Spinal cord (tissue), 10 donors: ENCODE measurements at places on chromosomes 7 and 10.

DNA sequence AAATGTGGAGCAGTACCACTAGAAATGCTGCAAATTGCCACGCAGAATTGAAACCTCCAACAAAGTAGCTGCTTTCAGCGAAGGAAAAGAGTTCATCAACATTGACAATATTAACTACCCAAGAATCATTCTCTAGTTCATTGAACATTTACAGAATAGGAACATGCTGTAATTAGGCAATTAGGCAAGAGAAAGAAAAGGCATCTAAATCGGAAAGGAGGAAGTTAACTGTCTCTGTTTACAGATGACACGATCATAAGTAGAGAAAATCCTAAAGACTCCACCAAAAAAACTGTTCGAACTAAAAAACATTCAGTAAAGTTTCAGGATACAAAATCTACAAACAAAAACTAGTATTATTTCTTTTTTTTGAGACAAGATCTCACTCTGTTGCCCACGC is 8.9 kb upstream of the PKD1L1 start:
- DNase-seq, result no peak

DNA sequence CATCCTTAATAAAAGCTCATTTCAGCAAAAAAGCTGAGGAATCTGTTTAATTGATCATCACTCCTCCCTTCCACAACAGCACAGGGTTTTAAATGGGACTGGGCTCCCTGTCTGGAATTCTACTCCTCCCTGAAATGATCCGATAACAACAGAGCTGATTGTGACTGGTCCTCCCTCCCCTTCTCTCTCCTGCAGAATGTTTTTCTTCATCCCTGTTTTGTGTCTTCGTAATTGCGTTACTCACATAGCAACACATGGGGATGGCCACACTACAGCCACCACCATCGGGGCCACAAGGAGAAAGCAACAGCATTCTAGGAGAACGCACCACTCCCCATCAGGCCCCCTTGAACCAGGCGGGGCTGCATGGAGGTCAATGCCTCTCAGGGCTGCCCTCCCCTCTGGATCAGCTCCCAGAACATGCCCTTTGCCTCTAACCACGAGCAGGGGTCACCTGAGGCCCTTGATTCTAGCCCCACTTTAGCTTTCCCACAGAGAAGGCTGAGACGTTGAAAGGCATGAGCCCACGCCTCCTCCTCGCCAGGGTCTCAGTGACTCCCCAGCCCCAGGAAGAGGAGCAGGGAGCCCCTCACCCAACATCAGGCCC is 152.6 kb downstream of the PLXNA4 start:
- no peak for DNase-seq

DNA sequence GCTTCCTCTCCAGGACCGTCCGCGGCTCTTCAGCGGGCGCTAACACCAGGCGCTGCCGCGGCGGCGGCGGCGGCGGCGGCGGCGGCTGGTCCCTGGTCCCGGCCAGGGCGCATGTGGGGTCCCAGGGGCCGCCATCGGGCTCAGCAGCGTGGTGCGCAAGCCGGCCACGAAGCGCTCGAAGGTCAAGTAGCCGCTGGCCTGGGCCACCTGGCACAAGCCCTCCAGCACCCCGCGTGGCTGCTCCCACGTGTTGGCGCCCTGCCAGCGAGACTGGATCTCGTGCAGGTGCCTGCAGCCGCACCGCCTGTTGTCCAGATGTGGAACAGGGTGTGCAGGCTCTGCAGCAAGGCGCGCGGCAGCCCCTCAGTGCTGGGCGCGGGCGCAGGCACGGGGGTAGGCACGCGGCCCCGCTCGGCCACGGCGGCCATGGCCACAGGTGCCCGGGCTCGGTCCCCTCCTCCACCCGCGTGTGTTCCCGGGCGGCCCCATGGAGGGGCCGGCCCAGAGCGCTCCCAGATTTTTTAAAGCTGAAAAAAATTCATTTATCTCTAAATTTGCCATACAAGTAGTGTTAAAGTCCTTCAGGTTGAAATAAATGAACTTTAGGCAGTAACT is 884.2 kb upstream of the ZNF722 start:
- DNase-seq, result no peak

DNA sequence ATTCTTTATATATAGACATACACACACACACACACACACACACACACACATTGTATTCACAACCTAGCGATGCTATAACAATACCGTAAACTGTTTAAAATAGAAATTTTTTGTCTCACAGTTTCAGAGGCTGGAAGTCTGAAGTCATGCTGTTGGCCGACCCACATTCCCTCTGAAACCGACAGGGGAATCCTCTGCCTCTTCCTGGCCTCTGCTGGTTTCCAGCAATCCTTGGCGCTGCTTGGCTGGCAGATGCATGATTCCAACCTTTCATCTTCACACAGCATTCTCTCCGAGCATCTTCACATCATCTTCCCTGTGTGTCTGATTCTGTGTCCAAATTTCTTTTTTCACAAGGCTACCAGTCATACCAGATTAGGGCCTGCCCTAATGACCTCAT is 94.8 kb downstream of the CCDC71L start:
- DNase-seq, result no peak

- DNase-seq, result no peak
Measured at GRCh38 chr10:75452997-75453396, 21.6 kb downstream of the LRMDA start.

DNA sequence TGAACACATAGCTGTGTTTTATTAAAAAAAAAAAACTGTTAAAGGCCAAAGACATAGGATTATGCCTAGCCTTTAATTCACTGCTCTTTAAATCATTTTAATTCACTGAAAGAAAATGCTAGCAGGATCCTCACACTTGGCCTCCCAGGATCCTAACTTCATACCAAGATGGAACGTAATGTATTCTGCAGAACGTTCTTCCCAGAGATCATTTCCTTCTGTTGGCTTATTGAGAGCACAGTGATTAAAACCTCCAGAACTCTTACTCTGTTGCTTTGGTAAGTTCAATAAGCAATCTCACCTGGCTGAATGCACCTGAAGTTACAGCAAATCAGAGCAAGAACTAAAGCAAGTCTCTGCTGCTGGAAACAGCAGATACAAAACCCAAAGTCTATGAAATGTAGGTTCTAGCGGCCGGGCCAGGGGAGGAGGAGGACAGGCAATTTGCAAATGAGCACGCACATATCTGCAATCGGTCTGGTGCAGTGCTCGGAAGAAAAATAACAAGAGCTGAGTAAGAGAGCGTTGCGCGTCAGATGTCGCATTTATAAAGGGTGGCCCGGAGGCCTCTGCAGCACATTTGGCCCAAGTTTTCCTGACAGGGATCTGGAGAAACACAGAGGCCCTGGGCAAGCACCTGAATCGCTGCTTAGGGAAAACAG is 193.9 kb downstream of the FAM107B start:
- no peak for DNase-seq

- DNase-seq, result no peak
Measured at GRCh38 chr7:121080257-121080912, 91.9 kb downstream of the CPED1 start.

- DNase-seq, result no peak
Measured at GRCh38 chr7:80736371-80737125, 98.1 kb downstream of the CD36 start.

DNA sequence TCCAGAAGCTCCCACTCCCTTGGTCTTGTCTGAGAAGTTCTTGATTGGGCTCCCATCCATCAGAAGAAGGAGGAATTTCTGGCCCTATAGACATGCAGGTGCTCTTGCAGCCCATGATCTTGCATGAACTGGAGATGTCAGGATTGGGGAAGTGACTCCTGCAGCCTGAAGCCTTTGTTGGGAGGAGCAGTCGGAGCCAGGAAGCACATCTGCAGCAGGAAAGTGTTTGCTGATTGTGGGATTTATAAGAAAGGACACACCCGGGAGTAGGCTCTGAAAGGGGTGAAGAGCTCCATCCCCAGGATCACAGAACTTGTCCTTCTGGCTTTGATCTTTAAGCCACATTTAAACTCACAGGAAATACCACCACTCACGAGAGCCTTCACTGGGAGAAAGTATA is 185.2 kb downstream of the DYNC1I1 start:
- no peak for DNase-seq

DNA sequence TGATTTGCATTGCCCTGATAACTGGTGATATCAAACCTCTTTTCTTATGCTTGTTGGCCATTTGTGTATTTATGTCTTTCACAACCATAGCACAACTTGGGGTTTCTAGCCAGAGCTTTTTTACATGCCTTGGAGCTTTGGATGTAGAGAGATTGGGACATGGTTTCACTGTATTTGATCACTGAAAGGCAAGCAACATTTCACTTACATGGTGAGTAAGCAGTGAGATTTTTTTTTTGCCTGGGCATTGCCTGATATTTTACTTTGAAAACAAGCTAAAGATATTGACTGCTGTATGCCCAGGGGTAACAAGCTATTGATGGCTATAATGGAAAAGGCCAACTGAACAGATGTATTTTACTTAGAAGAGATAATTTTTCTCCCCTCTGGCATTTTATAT is 259.0 kb downstream of the PHTF2 start:
- DNase-seq, result no peak

GRCh38 chr7:116971869-116972268 is 18.6 kb downstream of the ST7 start:
- DNase-seq, result no peak

GRCh38 chr10:72173619-72174296 is 42.1 kb upstream of the ANAPC16 start:
- no peak for DNase-seq

DNA sequence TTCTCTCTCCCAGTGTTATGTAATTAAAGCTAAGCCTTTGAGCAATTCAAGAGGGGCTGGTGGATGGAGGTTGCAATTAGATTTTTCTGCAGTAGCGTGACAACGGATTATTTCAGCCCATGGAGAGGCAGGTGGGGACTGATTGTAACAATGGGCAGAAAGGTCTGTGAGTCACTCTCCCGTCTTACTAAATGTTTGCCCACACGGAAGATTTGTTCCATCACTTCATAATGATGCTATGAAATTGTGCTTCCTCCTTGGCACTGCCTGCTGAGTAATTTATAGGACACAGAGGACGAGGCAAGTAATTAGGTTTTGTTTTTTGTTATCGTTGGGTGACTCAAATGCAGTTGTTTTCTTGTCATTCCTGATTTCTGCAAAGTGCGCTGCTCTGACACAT is 594.5 kb upstream of the DPP6 start:
- DNase-seq, result no peak

GRCh38 chr7:135386776-135387175 is 123.1 kb downstream of the CNOT4 start:
- DNase-seq, result no peak

DNA sequence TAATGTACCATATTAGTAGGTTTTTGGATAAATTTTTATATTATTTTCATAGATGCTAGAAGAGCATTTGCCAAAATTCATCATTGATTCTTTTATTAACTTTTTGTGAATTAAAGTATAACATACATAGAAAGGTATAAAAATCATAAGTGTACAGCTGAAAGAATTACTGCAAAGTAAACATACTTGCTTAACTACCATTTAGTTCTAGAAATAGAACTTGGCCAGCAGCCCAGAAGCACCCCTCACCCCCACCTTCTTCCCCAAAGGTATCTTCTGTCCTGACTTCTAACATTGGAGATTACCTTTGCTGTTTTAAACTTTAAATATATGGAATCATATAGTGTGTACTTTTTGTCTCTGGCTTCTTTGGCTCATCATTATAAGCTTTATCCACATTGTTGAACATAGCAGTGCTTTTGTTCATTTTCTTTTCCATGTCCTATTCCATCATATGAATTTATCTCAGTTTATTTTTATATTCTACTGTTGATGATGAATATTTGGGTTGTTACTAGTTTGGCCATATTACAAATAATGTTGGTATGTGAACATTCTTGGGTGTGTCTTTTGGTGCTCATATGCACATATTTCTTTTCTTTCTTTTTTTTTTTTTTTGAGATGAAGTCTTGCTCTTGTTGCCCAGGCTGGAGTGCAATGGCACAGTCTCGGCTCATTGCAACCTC is 142.8 kb downstream of the ADK start:
- DNase-seq, result no peak

DNA sequence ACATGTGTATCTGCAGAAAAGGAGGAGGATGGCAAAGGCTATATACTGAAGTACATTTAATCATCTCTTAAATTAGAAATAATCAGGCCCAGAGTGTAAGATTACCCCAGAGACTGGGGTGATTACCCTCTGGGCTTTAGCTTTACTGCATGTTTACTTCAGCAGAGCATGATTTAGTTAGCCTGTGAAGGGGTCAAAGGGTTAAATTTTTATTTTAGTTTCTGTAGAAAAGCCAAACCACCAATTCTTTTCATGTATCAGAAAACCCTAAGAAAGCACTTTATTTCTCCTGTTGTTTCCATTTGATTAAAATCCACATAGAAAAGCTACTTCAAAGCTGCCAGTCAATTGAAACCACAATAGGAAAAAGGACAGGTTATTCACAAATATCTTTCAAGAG is 101.5 kb upstream of the LSM8 start:
- DNase-seq, result no peak

GRCh38 chr10:125029584-125030242 is 87.8 kb downstream of the ZRANB1 start:
- DNase-seq, result no peak

- DNase-seq, result peak; percentile 85
Measured at GRCh38 chr10:61896854-61897661, 4.4 kb upstream of the ARID5B start.

DNA sequence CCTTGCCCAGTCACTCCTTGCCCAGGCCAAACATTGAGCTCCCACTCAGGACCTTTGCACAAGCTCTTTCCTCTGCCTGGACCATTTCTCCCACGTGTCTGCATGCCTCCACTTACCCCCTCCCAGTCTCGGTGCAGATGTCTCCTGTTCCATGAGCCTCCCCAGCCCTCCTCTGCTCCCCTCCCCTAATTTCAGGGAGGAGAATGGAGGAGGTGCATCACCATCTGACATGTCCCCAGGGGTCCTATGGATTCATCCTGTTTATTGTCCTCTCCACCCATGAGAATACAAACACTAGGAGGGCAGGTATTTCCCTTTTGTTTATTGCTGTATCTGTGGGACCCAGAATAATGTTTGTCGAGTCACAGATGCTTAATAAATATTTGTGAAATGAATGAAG is 8.6 kb upstream of the GRID2IP start:
- no peak for DNase-seq

DNA sequence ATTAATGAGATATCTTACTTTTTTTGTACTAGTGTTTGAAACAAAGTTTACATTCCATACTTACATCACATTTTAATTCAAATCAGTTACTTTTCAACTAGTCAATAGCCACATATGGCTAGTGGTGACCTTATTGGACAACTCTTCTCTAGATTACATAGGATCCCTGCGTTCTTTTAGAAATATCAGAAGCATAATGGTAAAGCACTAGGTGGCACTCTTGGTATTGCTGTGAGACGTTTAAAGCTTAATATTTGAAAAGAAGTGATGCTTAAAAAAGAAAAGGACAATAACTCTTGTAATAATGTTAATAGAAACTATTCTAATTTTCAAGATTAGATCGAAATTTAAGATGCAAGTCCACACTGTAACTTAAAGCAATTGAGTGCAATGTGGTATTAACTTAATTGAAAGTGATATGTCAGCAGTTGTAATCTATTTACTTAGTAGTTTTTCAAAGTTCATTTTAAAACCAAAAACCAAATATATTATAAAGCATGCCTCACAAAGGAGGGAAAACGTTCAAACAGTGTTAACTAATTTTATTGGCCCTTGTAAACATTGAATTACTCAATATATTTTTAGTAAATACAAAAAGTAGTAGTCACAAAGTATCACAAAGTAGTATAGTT is 339.1 kb downstream of the ATRNL1 start:
- peak; percentile 39 for DNase-seq

- DNase-seq, result no peak
Measured at GRCh38 chr7:40582539-40582938, 447.7 kb downstream of the SUGCT start.

- no peak for DNase-seq
Measured at GRCh38 chr7:6346581-6346980, 74.2 kb upstream of the CYTH3 start.
